Activated CD4-positive, alpha-beta memory T cell treated with anti-CD3 and anti-CD28 coated beads, Interleukin-2, amount 10 ng/mL, durations not matched to agents 7 days and 5 days (primary cell): ENCODE measurements at places on chromosomes 7 and 10. TPM values are rescaled to one million over a fixed set of nuclear protein-coding genes. Genes with fewer than 3 reads are reported as not detected.

- no peaks in the 10 kb centered on the region for H3K27me3 ChIP-seq
- no peak for DNase-seq
- peaks cover 60% of the 10 kb centered on the region for H3K4me1 ChIP-seq
- H3K27ac ChIP-seq, result peak overlapping the region; percentile 77
- peak overlapping the region; percentile 34 for H3K4me3 ChIP-seq
Observed at GRCh38 chr10:69334302-69335062, 56.2 kb downstream of the HK1 start.

INMT gene
- total RNA-seq, result 0.40 TPM

ITGA8 gene
- not detected for total RNA-seq

DNA sequence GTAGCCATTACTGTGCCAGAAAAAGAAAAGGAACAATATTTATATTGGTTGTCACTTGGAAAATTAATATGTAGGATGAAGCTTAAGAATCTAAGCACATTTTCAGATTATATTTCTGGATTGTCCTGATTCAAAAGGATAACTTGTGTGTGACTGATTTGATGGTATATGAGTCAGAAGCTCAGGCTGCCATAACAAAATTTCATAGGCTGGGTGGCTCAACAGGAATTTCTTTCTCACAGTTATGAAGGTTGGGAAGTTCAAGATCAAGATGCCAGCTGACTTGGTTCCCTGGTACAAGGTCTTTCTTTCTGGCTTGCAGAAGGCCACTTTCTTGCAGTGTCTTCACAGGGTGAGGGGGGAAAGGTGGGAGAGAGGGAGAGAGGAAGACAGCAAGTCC lies 108.5 kb downstream of the ST7 start:
- H3K27ac ChIP-seq, result no peak overlapping the region
- no peaks in the 10 kb centered on the region for H3K4me1 ChIP-seq
- H3K27me3 ChIP-seq, result no peaks in the 10 kb centered on the region

DNA sequence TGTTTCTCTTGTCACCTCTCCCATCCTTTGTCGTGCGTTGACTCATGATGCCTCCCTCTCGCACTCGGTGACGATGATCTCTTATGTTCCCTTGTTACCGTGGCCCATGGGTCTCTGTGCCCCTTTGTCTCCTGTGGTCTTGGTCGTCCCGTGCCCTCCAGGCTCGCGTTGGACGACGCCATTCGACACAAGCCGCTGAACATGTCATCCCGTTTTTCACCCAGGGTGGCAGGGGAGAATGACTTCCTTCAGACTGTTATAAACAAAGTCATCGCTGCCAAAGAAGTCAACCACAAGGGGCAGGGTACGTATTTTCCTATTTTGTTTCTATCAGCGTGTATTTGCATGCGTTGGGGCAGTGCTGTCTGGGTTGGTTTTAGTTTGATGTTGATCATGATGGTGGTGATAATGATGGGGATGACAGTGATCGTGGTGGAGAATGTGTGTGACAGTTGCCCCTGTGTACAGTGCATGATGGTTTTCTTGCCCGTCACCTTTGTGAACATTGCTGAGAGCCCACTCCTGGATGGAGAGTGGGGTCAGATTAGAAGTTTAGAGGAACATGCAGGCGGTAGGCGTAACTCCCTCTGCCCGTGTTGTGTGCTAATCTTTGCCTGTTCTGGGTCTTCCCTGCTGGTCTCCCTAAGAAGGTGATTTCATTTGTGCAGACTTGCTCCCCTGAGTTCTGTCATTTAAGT lies 107.0 kb downstream of the DOCK1 start:
- no peak for DNase-seq
- H3K36me3 ChIP-seq, result no peaks in the 10 kb centered on the region
- H3K4me1 ChIP-seq, result no peaks in the 10 kb centered on the region

DNA sequence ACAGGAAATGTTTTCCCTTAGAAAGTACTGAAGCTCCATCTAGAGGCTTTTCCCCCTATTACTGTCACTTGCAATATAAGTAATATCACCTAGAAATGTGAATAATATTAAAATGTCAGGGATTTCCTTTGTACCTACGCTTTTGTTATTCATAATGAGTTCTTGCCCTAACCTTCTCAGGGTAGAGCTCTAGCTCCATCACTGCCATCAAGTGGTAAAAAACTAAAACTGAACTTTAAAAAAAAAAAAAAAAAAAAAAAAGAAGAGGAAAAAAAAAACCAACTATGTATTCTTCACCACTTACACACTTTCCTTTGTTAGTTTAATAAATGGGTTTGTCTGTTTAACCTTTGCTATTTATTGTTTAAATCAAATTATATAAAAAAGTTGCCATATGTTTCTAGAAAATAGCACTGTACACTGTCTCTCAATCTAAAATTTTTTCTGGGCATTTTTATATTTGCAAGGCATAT lies 49.9 kb downstream of the DNAJC1 start:
- peaks cover 2% of the 10 kb centered on the region for H3K4me1 ChIP-seq
- H3K27ac ChIP-seq, result no peak overlapping the region
- H3K36me3 ChIP-seq, result no peaks in the 10 kb centered on the region
- no peaks in the 10 kb centered on the region for H3K27me3 ChIP-seq

GFRA1 gene
- total RNA-seq, result not detected

CDK14 gene
- not detected for total RNA-seq

- H3K4me3 ChIP-seq, result no peak overlapping the region
- no peaks in the 10 kb centered on the region for H3K27me3 ChIP-seq
- H3K27ac ChIP-seq, result no peak overlapping the region
- no peaks in the 10 kb centered on the region for H3K4me1 ChIP-seq
Observed at GRCh38 chr10:52390388-52390787, 76.3 kb downstream of the DKK1 start.

- H3K27ac ChIP-seq, result no peak overlapping the region
- H3K4me1 ChIP-seq, result no peaks in the 10 kb centered on the region
- peaks cover 42% of the 10 kb centered on the region for H3K27me3 ChIP-seq
- DNase-seq, result no peak
- no peak overlapping the region for H3K4me3 ChIP-seq
Observed at GRCh38 chr7:26657206-26657641, 207.2 kb downstream of the SKAP2 start.

PON1 gene
- total RNA-seq, result not detected

- no peak overlapping the region for H3K27ac ChIP-seq
- H3K27me3 ChIP-seq, result no peaks in the 10 kb centered on the region
- no peaks in the 10 kb centered on the region for H3K4me1 ChIP-seq
- H3K4me3 ChIP-seq, result no peak overlapping the region
Observed at GRCh38 chr10:132058793-132059759, 6.7 kb upstream of the JAKMIP3 start.

PIP gene
- total RNA-seq, result not detected

LRRC61 gene
- 26.8 TPM for total RNA-seq

GRCh38 chr7:727806-728460 lies 852 bp upstream of the PRKAR1B start:
- H3K27ac ChIP-seq, result no peak overlapping the region
- H3K4me3 ChIP-seq, result peak overlapping the region; percentile 83
- H3K36me3 ChIP-seq, result peaks cover 44% of the 10 kb centered on the region
- H3K27me3 ChIP-seq, result no peaks in the 10 kb centered on the region
- no peak for DNase-seq

DNA sequence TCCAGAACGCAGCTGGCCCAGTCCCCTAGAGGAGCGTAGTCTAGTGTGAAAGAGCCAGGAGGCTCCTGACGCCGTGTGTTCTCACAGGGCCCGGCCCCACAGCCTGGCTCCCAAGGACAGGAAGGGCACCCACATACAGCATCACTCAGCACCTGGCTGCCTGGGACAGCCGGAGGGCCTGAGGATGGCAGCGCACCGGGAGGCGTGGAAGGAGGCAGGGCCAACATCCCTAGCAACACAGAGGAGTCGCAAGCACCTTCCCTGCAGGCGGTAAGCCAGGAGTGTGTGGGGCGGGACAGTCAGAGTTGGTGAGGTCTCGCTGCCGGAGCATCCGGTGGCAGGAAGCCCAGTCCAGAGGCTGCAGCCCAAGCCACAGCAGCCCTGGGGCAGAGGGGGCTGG lies 125.8 kb downstream of the MAD1L1 start:
- H3K27me3 ChIP-seq, result no peaks in the 10 kb centered on the region
- peaks cover 34% of the 10 kb centered on the region for H3K4me1 ChIP-seq
- peaks cover 6% of the 10 kb centered on the region for H3K36me3 ChIP-seq
- H3K27ac ChIP-seq, result no peak overlapping the region
- DNase-seq, result no peak

PILRA gene
- total RNA-seq, result 1.5 TPM

DNA sequence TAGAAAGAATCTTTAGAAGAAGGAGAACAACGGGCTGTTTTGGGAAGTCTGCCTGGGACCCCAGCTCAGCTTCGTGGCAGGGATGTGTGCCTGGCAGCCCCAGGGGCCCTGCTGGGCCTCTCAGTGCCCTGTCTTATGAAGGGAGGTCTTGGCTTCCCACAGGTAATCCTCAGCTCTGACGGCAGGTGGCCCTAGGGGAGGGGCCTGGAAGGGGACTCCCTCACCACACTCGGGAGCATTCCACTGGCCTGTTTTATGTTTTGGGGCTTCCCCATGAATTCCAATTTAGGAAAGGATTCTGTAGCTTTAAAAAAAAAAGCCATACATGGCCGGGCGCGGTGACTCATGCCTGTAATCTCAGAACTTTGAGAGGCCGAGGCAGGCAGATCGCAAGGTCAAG lies 3.0 kb upstream of the DMBT1 start:
- H3K36me3 ChIP-seq, result no peaks in the 10 kb centered on the region
- DNase-seq, result no peak
- H3K4me1 ChIP-seq, result peaks cover 18% of the 10 kb centered on the region

GRCh38 chr10:79402951-79403350 lies 42.5 kb downstream of the ZCCHC24 start:
- no peak overlapping the region for H3K27ac ChIP-seq
- H3K27me3 ChIP-seq, result no peaks in the 10 kb centered on the region
- no peak for DNase-seq
- peaks cover 2% of the 10 kb centered on the region for H3K4me1 ChIP-seq

DNA sequence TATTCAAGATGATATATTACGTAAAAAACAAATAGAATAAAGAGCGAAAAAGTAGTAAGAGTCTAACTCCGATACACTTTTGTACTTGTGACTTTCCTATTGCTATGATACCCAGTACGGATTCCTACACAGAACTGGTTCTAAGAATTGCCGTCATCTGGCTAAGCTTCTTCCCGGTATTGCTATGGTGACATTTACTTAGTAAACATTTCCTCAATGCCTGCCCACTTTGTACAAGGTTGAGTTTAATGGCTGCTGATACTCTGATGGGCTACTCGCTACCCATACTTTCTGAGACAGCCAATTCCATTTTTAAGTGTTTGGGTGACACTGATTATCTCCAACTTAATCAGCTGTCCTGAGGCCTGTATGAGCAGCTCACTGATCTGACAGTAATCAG lies 55.6 kb downstream of the OSBPL3 start:
- H3K4me1 ChIP-seq, result peaks cover 83% of the 10 kb centered on the region
- H3K36me3 ChIP-seq, result peaks cover 31% of the 10 kb centered on the region
- peak overlapping the region; percentile 20 for H3K4me3 ChIP-seq
- peak overlapping the region; percentile 96 for H3K27ac ChIP-seq

DNA sequence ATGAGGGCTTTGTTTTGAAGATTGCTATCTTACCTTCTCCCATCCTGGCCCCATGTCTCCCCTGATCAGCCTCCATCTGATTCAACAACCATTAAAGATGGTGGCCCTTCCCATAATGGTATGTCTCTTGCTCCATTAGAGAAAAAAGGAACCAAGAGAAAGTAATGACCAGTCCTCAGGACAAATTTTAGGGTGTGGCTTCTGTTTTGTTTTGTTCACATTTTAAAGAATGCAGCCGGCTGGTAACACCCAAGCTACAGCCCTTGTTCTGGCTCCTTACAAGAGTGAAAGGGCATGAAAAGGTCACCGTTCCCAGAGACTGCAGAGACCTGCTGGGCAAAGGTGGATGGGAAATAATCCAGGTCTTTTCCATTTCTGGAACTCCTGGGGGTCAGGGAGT lies 287.9 kb upstream of the NEBL start:
- no peaks in the 10 kb centered on the region for H3K27me3 ChIP-seq
- no peak for DNase-seq
- no peak overlapping the region for H3K4me3 ChIP-seq
- H3K27ac ChIP-seq, result no peak overlapping the region
- H3K4me1 ChIP-seq, result no peaks in the 10 kb centered on the region
- H3K36me3 ChIP-seq, result no peaks in the 10 kb centered on the region

GRCh38 chr7:68680235-68680872 lies 917.9 kb upstream of the AUTS2 start:
- H3K4me3 ChIP-seq, result no peak overlapping the region
- no peak for DNase-seq
- H3K27me3 ChIP-seq, result no peaks in the 10 kb centered on the region

DNA sequence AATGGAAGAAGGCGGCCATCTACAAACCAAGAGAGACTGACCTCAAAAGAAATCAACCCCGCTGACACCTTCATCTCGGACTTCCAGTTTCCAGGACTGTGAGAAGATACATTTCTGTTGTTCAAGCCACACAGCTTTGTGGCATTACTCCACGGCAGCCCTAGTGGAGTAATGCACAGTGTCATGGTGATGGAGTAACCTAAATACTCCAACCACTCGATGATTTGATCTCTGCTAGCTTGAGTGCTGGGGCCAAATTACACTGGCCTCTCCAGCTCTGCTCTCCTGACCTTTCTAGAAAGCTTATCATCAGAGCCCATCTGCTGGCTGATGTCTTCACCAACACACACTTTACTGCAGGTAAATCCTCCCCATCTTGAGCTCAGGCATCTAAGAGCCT lies 52.2 kb downstream of the GALNT17 start:
- no peak for DNase-seq
- no peaks in the 10 kb centered on the region for H3K27me3 ChIP-seq
- no peak overlapping the region for H3K27ac ChIP-seq
- H3K4me1 ChIP-seq, result no peaks in the 10 kb centered on the region
- no peak overlapping the region for H3K4me3 ChIP-seq

DNA sequence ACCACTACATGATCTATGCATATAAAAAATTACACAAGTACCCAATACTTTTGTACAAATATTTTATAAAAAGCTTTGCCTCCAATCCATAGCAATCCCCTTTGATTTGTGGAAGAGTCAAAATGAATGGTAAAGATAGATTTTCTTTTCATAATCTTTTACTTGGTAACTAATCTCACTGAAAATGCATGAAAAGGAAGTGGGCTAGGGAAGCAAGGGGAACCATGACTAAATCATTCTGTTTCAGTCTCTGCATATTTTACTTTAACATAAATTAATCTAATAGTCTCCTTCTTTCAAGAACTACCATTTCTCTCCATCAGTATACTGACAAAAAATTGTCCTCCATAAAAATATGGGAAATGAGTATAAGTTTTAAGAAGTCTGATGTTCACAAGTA lies 96.9 kb downstream of the TES start:
- no peak for DNase-seq
- no peak overlapping the region for H3K27ac ChIP-seq
- H3K4me3 ChIP-seq, result no peak overlapping the region
- no peaks in the 10 kb centered on the region for H3K36me3 ChIP-seq

GRCh38 chr10:49834976-49835375 lies 72.9 kb upstream of the OGDHL start:
- H3K27ac ChIP-seq, result no peak overlapping the region
- H3K4me1 ChIP-seq, result no peaks in the 10 kb centered on the region
- no peaks in the 10 kb centered on the region for H3K27me3 ChIP-seq
- H3K4me3 ChIP-seq, result no peak overlapping the region
- H3K36me3 ChIP-seq, result peaks cover 27% of the 10 kb centered on the region
- DNase-seq, result no peak

- H3K4me1 ChIP-seq, result peaks cover 84% of the 10 kb centered on the region
- no peak overlapping the region for H3K4me3 ChIP-seq
- no peaks in the 10 kb centered on the region for H3K27me3 ChIP-seq
Observed at GRCh38 chr10:61939902-61940301, 38.4 kb downstream of the ARID5B start.
